Urothelium cell line (cell line): ENCODE measurements at places on chromosomes 3 and 15.
A peak's percentile ranks its signal among the peaks of the same experiment; 100 is the strongest.

DNA sequence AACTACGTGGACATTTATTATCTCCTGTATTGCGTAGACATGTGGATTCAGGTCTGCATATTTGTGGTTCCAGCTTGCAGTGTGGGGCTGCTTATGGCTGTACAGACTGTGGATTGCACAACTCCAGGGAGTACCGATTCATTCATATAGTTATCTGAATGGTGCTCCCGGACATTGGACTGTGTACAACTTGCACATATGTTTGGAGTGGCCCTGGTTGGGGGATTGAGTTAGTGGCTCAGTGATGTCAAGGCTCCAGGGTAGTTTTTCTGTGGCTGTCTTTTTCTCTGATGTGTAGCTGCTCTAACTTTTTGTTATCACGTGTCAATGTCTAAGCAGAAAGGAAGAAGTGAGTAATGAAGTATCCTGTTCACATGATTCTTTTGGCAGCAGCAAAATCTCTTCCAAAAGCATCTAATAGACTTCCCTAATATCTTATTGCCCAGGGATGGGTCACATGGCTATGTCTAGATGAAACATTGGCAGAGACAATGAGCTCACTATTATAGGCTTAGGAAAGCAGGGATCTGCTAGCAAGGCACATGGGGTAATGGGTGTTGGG, 15.8 kb downstream of the ST3GAL6 start:
- peak; percentile 61 for DNase-seq

DNA sequence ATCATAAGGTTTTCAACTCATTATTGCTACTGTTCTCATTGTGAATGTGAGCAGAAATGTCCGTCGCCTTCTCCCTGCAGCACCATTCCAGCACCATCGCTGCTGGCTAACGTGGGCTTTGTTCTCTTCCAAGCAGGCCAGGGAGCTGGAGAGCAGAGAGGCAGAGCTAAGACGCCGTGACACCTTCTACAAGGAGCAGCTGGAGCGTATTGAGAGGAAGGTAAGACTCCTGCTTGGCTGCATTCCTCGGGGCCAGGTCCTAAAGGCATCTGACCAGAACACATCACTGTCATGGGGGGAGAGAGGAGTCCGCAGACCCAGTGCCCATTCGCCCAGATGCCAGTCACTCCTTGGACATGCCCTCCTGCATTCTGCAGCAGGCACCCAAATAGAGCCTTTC, 130.4 kb upstream of the PLXNA1 start:
- no peak for DNase-seq

DNA sequence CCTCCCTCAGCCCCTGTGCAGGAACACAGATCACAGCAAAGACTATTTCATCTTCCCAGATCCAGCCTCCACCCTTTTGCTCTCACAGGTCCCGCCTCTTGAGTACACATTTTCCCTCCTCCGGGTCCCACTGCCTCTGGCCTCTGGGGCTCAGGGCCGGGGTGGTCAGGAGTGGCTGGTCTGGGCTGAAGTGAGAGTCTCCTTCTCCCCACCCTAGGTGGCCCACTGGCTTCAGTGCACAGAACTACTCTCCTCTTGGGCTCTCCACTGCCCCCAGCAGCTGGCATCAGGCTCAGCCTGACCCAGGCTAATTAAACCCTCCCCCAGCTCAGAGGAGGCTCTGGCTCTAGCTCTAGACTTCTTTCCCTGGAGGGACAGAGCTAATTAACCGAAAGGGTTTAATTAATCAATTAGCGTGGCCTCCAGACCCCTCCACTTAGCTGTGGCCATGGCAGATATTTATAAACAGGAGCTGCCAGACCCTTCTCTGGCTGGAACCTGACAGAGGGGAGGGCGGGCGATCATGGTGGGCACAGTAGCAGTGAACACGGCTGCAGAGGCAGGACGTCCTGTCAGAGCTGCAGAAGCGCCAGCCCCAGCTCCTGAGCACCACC, 15.1 kb downstream of the DUSP7 start:
- DNase-seq: no peak

DNA sequence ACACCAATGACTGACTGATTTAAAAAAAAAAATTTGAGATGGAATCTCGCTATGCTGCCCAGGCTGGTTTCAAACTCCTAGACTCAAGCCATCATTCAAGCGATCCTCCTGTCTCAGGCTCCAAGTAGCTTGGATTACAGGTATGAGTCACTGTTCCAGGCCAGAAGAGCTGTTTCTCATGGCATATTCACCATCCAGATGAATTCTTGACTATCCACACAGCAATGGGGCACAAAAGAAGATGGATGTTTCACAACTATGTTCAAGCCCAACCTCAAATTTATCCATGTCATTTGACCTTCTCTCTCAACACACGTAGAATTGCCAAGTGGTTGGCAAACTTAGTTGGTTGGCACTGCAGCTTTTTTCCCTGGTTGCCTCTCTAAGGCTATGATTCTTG, 40.6 kb downstream of the PRICKLE2 start:
- DNase-seq: no peak

- peak; percentile 42 for DNase-seq
Observed at GRCh38 chr3:56928379-56929068, 126.8 kb upstream of the ARHGEF3 start.

GRCh38 chr3:125236331-125236903, 23.9 kb upstream of the SLC12A8 start:
- no peak for DNase-seq

DNA sequence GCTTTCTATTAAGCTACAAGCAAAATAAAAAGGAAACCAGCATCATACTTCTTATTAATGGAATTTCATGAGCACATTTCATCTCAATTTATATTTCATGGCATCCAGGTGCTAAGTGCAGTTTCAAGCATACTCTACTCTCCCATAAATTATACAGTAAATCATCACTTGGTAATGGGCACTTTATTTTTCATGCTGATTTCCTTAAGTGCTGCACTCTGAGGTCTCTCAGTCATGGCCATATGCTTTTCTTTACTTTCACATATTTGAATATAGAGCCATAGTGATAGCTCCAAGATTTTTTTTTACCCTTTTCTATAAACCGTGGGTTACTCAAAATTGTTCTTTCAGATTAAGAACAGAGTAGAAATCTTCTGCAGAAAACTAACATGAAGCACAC, 1505.7 kb upstream of the CADM2 start:
- no peak for DNase-seq

DNA sequence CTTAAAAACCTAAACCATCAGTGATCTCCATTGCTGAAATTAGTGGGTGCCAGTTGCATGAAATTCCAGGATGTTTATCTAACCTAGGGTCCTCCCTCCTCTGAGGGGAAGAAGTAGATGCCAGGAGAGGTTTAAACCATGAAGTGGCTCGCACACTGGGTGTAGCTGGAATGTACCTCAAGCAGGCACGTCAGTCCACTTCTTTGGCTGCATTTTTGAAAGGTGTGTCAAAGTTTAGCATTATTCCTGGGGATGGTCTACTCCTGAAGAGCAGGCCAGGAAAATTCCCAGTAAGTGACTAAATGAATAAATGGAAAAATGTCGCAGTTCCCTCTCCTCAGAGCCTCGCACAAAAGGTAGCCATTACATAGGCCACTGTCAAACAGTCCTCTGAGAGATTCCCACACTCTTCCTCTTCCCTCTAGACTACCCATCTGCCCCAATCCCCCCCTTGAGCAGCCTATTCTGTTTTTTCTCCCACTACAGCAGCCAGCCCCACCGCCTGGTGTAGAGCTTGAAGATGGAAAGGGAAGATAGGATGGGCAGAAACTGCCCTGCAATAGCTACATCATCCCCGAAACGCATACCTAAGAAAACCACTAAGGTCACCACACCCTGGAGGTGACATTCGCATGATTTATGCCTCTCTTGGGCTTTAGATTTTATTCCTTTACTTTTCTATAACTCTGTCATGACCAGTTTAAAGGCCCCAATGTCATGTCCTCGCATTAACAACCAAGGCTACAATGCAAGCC, 655 bp upstream of the TMOD3 start:
- DNase-seq: peak; percentile 47

DNA sequence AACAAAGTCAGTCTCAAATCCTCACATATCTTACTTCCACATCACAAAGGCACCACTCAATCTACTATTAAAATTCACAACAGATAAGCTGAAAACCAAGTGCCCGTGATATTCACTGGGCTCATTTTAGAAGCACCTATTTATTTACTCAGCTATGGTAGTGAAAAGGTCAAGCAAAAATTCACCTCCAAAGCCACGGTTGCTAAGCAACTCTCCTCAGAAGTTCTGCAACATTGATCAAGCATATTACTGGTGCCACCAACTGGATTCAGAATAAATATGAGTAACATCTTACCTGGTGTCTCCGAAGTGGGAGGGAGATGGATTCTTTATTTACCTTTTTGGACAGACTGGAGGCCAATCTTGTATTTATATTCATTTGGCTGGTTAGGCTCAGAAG, 714.8 kb downstream of the FHIT start:
- no peak for DNase-seq

DNA sequence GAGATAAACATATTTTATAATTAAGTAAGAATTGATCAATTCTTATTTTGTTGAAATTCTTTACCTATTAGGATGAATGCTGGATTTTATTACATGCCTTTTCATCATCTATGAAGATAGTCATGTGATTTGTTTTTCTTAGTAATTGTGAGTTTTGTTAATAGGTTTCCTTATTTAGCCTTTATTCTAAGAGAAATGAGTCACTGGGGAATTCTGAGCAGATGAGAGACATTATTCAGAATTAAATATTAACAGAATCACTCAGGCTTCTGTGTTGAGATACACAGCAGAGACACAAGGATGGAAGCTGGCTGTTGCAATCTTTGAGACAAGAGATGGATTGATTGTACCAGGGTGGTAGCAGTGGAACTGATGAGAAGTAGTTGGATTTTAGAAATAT, 7.4 kb upstream of the ANO10 start:
- no peak for DNase-seq

DNA sequence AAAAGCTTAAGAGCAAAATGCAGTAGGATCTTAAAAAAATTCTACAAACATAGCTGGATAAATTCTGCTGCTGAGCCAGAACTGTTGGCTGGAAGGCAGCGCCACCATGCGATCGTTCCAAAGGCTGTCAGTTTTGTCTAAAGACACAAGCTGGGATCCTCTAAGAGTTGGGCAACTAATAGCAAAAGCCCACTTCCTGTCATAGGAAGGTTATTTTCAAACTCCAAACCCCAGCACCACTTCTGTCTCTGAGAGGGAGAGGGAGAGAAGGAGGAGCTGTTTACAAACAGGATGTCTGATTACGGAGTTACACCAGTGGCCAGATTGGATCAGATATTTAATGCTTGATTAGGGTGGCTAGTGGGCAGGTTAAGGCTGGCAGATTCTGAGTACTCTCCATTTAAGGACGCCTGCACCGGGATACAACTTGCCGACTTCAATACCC, 44.0 kb downstream of the EIF4E3 start:
- peak; percentile 75 for DNase-seq

DNA sequence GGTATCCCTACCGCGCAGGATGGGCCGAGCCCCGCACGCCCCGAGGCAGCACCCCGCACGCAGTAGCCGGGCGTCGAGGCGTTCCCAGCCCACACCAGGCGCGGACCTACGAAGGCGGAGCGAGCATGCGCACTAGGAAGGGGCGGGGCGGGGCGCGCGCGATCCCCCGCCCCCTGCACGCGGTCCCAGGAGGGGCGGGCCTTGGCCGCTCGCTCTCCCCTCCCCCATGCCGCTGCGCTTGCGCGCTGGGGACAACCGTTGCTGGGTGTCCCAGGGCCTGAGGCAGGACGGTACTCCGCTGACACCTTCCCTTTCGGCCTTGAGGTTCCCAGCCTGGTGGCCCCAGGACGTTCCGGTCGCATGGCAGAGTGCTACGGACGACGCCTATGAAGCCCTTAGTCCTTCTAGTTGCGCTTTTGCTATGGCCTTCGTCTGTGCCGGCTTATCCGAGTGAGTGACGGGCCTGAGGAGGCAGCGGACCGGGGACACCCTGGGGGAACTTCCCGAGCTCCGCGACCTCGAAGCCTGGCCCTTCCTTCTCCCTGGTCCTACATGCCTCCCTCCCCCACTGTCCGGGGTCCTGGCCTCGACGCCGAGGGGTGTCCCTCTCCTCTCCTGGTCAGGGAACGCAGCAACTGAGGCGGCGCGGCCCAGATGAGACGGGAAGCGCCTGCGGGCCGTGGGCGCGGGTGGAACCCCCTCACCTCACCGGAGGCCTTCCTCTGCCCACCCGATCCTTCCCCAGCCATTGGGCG, at the start of gene SPESP1:
TSS of gene SPESP1 (plus strand) at position 258 of the 755 bp plus-strand sequence. CDS start at position 387, 129 bp downstream.
- DNase-seq: no peak
